ENCODE measurements at places on chromosomes 7 and 10.
A peak's percentile ranks its signal among the peaks of the same experiment; 100 is the strongest.

DNA sequence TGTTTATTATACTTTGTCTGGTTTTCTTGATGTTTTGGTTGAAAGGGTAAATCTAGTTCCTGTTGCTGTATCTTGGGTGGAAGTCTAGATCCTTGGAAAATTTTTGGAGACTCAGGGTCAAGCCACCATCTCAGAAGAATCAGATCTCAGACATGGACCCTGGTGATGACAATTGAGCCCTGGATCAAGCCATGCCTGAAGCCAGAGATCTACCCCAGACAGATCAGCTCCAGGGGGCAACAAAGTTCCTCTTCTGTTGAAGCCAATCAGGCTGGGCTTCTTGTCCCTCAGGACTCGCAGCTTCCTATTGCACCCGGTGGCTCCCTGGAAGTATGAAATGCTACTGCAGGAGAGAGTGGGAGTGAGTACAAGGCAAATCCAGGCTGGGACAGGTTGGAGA is 106.9 kb downstream of the UNCX start:
- no peak for DNase-seq

GRCh38 chr7:74026903-74027682 is 880 bp upstream of the ELN start:
- peak; percentile 51 for DNase-seq

- DNase-seq = no peak
These were observed 9.6 kb downstream of the ZNF398 start for GRCh38 chr7:149156898-149157297.

GRCh38 chr10:4331150-4331549 is 494.9 kb upstream of the AKR1E2 start:
- DNase-seq = no peak

DNA sequence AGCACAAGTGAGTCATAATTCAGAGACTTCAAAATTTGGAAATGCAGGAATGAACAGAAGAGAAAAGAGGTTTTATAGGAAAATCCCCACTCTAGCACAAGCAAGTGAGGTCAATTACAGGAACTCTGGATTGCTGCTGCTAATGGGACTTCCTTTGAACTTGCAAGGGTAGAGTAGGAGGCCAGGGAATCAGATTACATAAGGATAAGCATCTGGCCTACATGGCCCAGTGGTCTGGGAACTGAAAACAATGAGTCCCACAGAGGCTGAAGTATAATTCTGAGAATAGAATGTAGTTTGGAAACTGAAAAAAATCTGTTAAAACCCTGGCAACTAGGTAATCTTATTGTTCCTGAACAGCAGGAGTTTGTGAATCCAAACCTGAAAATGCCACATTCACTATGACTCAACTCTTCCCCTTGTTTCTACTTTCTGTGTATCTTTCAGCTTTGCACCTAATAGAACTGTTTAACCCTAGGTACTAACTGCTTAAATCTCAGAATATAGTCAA is 66.5 kb downstream of the CTNNA3 start:
- DNase-seq = no peak

- no peak for DNase-seq
These were observed 58.0 kb downstream of the RAMP3 start for GRCh38 chr7:45215601-45216062.

DNA sequence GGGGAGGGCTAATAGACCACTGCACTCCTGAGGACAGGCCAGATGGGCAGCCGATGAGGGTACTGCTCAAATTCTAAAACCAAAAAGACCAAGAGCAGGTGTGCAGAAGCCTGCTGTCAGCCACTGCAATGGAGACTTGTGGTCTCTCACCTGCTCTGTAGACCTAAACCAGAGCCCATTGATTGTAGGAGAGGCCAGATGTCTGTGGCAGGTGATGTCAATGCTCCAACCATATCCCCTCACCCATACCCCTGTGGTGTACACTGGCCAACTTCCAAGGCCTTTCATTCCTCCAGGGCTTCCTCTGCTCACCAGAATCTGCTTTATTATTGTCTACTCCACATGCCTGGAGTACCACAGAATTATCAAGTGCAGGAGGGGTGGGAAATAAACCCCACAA is 116.9 kb upstream of the CHST15 start:
- DNase-seq = no peak

DNA sequence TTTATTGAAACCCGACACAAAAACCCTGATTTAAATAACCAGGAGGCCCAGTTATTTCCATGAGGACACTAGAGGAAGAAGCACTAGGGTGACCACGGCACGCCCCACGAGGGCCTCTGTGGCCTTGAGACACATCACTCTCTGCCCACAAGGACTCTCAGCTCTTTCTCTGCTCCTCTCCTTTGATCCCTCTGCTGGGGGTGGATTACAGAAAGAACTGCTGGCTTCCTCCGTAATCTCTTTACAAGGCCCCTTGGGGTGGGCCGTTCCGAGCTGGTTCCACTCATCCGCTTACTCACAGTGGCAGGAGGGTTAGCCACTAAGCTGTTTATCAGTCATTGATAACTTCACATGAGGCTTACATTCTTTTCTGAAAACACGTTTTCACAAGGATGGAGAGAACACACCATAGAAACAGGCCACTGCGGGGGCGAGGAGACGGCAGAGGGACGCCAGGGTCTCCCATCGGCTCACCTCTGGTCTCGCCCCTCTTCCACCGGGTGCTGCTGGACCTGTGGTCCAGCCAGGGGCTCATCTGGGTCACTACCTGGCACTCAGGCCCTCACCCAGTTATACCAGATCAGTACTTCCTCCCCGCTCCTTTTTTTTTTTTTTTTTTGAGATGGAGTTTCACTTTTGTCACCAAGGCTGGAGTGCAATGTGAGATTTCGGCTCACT is 17.6 kb upstream of the PFKFB3 start:
- DNase-seq = no peak

DNA sequence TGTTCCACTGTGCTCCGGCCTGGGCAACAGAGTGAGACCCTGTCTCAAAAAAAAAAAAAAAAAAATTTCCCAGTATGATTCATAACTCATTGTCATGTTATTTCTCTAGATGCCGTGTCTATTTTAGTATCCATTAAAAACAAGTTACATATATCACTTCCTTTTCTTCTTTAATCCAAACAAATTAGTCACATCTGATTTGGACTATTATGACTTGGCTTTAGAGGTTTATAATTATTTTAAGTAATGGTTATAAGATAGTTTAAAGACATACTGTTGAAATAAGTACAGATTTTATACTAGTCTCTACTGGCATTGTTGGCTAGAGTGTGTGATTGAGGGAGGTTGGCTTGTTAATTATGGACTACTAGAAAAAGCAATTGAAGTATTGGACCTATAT is 53.3 kb downstream of the ZMYND11 start:
- no peak for DNase-seq

- DNase-seq = no peak
These were observed 9.9 kb upstream of the GNAT3 start for GRCh38 chr7:80521809-80522208.

DNA sequence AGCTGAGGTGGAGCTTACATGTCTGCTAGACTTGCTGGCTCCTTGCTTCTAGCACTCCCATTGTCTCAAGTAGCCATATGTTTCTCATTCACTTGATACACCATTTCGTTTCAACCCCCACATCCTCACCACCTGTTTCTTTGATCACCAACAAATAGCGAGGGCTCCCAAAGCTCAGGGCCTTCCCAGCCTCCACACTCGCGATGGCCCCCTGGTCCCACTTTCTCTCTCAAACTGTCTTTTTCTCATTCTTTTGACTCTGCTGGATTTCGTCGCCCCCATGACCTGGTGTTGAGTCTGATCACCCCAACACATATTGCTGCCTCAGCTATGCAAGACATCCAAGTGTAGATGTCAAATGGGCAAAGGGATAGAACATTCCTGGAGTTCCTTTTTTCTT is 26.0 kb upstream of the SMNDC1 start:
- DNase-seq = no peak

GRCh38 chr10:60257767-60258428 is 131.8 kb downstream of the ANK3 start:
- no peak for DNase-seq

DNA sequence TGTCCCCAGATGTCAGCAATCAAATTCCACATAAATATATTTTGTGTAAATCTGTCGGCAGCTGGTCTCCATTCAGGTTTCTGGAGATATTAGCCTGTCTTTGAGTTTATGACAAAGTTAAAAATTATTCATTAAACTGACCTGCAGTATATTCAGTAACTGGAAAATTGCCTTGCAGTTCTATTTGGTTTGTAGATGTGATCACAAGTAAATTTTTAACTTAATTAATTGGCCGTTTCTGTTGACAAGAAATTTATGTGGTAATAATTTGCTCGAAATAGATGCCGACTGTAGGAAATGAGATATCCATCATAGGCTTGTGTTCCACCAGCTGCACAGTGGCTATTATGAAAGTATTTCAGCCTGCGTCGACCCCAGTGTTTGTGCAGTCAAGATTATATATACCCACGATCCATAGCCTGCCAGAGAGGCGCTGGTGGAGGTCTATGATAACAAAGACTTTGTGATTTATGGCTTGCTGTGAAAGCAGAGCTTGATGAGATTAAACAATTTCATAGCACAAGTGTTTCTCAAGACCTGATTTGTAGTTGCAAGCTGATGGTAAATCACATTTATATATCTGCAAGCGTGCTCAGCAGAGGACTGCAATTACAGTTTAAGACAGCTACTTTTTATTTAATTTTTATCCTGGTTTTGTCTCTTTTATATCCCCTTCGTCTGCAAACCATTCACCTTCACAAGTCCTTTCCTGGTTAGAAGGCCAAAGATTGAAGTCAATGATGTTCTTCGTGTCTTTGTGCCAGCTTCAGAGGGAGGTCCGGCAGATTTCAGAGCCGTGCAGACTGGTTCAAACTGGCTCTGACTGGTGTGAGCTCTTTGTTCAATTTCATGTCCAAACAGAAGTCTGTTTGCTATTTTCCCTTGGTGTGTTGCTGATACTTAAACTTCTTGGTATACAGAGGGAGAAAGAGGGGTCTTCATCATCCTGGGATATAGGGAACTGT is 850.9 kb downstream of the LRMDA start:
- DNase-seq = no peak

DNA sequence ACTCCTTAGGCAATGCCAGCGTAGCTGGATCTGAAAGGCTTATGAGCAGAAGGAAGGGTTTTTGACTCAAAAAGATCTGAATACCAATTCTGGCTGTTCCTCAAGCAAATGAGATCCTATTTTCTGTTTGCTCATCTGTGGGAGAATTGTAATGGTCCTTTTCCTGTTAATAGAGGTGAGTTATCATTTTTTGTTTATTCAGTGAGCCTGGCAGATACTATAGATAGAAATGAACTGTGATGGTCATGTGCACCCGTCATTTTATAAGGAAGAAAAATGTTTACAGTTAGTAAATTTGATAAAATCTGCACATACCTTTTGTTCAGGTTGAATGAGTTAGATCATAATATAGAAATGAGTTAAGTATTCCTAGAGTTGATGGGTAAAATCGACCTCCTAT is 97.7 kb downstream of the ACTR3B start:
- DNase-seq = no peak

GRCh38 chr10:3071405-3072198 is 4.3 kb downstream of the PFKP start:
- no peak for DNase-seq

DNA sequence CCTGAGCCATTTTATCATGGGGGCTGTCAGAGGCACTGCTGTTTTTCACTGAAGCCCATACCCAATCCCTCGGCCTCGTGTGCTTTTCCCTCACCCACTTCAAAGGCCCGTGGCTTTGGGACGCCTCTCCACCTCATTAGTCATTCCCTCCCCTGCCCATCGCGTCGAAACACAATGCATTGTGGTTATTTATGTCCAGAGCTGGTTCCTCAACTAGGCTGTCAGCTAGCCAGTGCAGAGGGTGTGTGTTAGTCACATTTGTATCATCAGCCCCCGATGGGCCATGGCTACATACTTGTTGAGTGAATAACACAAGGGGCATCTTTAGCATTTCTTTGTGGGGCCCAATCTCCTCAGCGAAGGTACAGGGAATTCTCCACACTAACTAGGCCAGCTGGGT is 3.8 kb upstream of the CRCP start:
- no peak for DNase-seq

DNA sequence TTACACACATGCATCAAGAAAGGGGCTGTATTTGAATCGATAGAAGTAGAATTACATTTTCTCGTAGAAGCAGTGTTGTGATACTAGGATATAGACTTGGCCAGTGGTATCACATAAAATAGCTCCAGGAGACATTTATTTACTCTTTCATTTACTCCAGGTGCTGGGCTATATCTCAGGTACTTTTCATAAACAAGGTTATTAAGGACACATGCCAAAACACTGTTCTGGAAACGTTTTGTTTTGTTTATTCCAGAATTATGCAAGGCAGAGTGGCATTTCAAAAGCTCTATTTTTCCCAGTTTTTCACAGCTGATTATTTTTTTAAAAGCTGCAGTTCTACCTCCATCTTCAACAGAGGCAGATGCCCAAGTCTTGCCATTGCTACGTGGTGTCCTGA is 37.8 kb upstream of the SEC61G start:
- no peak for DNase-seq

- DNase-seq = no peak
These were observed 263.6 kb upstream of the AUTS2 start for GRCh38 chr7:69334701-69335100.

All from hippocampal formation (tissue), 2 donors.